NCI-H510A (cell line): ENCODE measurements at places on chromosomes 1 and 21.

DNA sequence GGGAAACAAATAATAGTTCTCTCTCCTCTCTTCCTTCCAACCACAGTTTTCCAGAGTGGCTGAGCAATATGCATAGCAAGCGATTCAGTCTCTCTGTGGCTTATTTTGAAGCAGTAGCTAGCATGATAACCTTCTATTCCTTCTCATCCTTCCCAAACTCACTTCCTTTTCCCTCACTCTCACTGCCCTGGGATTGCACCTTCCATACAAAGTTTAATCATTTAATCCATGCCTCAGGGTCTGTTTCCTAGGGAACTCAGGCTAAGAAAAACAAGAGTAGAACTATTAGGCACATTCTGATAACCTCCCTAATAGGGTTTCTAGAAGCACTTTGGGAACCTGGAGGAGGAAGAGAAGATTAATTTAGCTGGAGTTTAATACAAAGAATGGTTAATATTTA, 97.7 kb upstream of the S1PR1 start:
- no peak for DNase-seq

GRCh38 chr1:68167211-68167610, 65.1 kb downstream of the WLS start:
- DNase-seq = no peak

DNA sequence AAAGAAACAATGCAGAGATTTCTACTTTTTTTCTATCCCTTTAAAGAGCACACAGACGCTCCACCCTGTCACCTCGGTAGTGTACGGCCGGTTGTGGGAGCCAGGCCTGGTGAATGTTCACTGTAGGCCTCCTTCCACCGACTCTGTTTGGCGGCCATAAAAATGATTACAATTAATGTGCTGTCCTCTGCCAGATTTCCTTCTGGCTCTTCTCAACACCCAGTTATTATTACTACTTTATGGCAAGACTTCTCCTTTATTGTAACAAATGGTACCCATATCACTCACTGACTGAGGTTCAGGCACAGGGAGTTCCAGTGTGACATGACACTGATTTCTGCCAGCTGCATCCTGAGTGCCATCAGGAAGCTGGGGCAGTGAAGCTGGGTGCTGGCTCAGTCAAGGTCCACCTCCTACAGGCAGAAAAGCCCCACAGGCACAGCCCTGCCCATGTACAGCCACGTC, 37.4 kb downstream of the GPR161 start:
- no peak for DNase-seq

DNA sequence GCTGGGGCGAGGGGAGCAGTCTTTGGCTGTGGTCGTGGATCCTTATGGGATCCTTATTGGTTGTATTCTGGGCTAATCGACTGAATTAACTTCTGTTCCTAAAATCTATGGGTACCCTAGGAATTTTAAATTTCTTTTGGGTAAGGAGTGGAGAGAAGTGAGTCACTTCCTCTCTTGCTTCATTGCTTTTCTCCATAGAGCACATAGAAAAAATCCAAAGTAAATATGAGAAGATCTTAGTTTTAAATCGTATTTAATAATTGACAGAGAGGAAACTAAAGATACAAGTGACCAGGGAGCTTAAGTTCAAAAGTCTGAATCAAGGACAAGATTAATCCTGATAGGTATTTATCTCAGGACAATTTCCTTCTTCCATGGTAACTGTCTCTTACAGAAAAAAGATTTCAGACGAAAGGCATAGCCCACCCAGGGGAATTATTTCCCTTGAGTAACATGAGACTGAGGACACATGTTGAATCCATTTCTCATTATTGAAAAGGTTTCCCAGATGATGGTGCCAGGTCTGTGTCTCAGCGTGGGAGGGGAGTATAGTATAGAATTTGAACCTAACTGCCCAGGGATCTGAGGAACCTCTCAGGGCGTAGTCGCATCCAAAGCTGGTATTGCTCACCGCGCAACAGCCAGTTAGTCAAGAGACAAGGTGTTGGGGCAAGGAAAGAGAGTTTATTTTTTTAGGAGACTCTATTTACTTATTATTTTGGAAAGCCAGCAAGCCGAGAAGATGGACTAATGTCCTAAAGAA, 28.7 kb upstream of the FASLG start:
- no peak for DNase-seq
